ENCODE measurements at places on chromosomes 7 and 10.

DNA sequence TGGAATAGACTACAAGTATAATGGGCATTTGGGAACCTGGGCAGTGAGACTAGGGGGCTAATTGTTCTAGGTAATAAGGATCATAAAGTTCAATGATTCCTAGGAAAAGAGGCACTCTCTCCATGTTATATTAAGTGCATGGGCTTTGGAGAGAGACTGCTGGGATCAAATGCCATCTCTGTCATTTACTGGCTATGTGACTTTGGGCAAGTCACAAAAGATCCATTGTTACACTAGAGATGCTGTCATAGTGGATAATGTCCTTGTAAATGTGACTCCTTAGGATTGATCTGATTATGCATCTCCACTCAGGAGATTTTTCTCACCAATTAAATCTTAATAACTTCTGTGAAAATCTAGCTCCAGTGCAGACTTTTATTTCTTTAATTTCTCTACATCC is 156.3 kb upstream of the CACNA2D1 start:
- no peak for DNase-seq

DNA sequence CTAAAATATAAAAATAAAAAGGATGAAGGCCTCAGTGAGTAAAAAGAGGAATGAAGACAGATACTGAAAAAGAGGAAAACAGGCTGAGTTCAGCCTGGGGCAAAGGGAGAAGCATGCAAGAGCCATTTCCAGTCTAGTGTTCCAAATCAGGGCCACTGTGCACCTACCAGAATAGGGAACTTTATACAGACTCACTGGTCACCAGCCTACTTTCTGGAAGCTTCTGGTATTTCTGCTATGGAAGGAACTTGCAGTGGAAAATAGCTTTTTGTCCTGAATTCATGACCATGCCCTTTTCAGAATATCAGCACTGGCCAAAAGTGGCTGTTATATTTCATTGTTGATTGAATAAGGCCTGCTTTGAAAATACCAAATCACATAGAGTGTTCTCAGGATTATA is 28.8 kb downstream of the ABRAXAS2 start:
- no peak for DNase-seq

DNA sequence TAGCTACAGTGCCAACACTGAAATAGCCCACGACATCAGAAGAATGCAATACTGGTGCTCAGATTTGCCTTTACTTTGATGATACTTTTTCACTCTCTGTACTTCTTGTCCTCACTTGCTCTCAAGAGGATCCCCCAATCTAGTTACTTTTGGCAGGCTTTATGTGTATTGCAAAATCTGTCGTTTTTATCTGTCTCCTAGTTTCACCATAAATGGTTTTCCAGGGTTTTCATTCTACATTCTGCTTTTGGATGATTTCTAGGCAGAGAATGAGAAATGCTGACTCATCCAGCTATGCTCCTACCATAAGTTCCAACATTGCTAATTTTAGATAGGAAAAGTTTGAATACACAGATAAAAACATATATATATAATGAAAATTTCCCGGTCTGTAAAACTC is 659.5 kb upstream of the NRG3 start:
- no peak for DNase-seq

DNA sequence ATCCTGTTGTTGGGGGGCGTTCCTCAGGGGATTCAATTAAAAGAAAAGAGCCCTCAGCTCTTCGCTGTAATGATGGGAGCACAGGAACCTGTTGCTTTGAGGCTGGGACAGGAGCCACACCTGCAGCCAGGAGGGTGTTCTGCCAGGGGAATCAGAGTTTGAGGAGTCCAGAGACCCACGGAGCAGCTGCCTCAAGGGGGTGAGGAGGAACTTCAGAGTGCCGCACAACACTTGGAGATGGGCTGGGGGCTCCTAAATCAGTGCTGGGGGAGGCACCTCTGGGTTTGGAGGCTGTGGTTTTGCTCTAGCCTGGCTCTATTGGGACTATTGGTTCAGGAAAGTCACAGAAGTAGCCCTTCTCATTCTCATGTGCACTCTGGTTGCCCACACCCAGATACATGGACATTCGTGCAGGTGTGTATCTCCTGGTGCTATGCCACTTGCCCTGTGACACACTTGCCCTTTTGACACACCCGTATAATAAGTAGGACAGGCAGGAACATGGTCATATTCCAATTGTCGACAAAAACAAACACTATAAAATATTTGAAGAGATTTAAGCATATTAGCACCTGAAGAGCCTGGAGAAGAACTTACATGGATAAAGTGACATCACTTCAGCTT is 98.1 kb downstream of the PTPN20 start:
- no peak for DNase-seq

GRCh38 chr7:135930565-135931461 is 46.3 kb downstream of the MTPN start:
- DNase-seq, result no peak

GRCh38 chr10:125827133-125827532 is 3.8 kb downstream of the BCCIP start:
- DNase-seq, result no peak

DNA sequence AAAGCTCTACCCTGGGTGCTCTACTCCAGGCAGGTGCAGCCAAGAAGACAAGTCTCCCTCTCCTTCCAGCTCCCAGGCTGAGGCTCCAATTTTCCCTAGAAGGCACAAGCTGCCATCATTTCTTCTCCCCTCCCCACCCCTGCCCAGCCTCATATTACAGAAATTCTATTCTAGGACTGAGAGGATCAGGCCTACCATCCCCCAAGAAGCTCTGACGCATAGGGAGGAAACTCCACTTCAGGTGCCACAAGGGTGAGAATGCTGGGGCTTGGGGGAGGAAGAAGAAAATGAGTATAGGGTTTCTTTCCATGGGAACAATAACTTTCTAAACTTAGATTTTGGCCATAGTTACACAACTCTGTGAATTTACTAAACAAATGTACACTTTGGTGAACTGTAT is 35.3 kb downstream of the FEZF1 start:
- no peak for DNase-seq

DNA sequence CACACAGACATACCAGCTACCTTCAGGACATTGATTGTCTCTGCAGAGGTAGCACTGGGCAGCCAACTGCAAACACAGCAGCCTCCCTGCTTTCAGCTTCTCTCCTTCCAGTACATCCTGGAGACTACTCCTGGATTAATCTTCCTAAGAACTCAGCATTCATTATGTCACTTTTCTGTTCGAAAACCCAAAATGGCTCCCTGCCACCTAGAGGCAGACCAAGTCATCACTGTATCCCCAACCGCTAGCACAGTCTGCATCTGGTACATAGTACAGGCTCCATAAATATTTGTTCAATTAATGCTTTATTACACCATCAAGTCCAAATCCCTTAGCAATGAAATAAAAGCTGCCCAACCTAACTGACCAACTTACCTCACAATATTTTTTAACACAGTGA is 5.0 kb upstream of the SEC31B start:
- DNase-seq, result no peak

GRCh38 chr10:6102128-6102527 is 13.3 kb downstream of the RBM17 start:
- DNase-seq, result no peak

GRCh38 chr10:131921184-131921583 is 20.4 kb downstream of the PPP2R2D start:
- no peak for DNase-seq

DNA sequence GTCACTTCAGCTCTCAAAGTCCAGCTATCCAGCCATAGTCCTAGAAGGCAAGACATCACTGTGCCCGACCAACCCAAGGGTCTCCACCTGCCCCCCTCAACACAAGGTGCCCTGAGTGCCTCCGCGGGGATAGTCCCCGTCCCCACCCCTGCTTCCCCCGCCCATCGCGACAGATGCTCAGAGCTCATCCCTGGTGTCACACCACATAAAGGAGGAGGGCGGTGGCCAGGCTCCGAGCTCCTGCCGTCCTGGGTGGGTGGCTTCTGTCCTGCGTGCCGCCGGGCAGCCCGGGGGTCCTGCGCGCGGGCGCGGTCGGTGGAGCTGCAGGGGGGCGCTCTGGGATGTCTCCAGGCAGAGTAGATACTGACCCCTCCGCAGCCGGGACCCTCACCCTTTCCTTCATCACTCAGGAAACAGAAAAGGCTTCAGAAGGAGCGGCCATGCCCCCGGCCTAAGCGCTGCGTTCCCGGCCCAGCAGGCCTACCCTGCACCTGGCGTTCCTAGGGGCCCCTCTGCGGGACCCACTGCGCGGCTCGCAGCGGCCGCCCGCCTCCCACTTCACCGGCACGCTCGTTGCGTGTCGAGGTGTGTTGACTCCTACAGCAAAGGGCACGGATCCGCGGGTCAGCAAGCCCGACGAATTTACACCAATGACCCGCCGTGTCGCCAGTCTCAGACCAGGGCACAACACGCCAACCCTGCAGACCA is 53.4 kb downstream of the ALOX5 start:
- no peak for DNase-seq

DNA sequence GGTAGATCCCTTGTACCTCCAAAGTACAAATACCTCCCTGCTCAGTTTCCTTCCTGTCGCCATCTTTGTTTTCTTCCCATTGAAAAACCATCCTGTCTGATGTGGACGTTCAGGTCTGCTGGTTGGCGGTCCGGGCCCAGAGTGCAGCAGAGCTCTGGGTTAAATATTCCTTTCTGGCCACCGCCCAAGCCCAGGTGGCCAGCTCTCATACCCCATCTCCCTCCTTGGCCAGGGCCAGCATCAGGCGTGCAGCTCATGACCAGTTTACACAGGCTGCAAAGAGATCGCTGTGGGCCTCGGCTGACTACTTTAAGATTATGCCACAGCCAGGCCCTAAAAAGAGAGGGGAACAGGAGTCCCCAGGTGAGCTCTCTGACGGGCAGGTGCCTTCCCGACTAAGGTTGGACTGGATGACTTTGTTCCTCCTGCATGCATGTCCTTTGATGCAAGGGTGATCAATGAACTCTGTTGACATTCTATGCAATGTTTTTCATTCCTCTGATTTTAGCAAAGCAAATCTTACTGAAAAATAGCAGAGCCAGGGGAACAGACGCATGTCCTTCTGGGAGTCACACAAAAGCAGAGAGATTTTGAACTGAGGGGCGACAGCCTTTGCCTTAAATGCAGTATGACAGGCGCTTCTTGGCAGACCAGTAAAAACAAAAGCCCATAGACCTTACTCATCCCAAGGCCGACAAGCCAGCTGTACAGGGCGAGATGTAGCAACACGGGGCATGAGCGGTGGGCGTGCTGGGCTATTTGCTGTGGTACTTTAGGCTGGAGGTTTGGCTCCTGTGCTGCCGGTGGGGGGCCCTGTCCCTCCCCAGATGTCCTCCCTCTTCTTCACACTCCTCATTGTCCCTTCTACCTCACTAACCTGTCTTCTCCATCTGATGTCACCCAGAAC is 33.3 kb upstream of the SH2B2 start:
- no peak for DNase-seq

GRCh38 chr10:132647424-132647823 is 109.8 kb downstream of the INPP5A start:
- no peak for DNase-seq

GRCh38 chr10:79195091-79195923 is 126.5 kb downstream of the ZMIZ1 start:
- peak; percentile 75 for DNase-seq

DNA sequence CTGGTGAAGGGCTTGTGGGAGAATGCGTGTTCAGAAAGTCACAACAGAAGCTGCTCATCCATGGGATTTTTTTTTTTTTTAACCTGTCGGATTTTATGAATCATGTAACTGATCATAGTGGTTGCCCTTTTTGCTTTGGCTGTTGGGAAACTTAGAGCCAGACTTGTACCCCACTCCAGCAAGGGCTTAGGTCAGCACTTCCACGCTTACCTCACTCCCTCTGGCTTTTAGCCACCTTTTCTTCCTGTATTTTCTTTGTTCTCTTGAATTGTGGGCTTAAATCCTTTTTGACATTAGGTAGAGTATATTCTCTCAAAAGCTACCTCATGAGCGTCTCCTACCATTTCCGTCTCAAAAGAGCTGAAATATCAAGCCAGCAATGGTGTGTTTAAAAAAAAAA is 113.6 kb upstream of the BTBD16 start:
- DNase-seq, result no peak

GRCh38 chr7:24233386-24233785 is 50.6 kb upstream of the NPY start:
- DNase-seq, result no peak

DNA sequence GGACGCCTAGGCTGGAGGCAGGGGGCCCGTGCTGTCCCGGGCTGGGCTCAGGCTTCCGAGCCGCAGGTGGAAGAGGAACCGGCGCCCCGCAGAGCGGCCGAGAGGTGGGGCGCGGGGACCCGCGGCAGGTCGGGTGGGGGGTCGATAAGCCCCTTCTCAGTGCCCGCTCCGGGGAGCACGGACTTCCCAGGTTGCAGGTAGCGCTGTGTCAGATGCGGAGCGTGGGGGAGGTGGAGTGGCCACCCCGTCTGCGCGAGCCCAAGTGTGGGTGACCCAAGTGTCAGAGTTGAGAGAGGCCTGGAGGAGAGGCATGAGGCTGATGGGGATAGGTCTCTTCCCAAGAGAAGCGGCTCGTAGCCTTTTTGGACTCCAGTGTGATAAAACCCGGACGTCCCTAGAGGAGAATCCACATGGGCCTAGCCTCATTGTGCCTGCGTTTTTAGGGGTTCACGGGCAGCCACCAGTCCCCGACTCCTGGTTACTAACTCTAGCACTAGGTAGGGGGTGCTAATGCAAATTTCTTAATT is 580 bp downstream of the EEPD1 start:
- DNase-seq, result no peak

DNA sequence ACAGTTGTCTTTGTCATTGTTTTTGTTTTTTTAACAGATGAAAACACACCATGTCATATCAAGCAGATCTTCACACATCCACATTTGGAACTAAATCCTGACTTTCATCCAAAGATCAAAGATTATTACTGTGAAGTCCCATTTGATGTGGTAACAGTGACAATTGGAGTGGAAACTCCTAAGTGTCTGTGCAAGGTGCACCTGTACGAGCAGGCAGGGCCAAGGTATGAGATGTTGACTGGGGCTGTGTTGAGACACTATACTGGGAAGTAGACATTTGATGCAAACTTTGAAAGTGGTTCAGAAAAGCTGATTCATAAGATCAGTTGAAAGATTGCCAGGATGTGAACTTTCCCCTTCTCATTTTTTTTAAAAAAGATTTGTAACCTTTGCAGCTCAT is 152.3 kb downstream of the CPED1 start:
- no peak for DNase-seq

GRCh38 chr10:93993782-93994437 is at the start of gene PLCE1:
Gene PLCE1 (plus strand): TSS chr10:93993931. CDS start chr10:94031047, 37,116 bp downstream.
- no peak for DNase-seq

- no peak for DNase-seq
Measured at GRCh38 chr7:36149694-36150452, 3.2 kb upstream of the EEPD1 start.

DNA sequence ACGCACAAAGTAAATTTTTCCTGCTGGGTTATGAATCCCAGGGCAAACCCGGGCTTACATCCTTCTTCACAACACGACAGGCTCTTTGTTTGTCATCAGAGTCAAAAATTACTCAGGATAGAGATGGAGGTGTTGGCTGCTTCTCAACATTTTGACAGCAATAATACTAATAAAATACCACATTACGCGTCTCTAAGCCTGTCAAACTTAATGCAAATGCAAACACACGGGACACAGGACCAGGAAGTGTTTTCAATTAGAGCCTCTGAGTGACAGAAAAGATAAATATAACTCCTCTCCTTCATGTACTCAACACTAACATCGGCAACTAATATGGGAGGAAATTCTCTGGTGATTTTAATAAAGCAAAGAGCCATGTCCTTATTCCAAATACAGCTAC is 128.4 kb downstream of the SFMBT2 start:
- no peak for DNase-seq

- DNase-seq, result no peak
Measured at GRCh38 chr10:51886438-51887068, 187.2 kb upstream of the CSTF2T start.
